ENCODE measurements at places on chromosomes 5 and 9.

DNA sequence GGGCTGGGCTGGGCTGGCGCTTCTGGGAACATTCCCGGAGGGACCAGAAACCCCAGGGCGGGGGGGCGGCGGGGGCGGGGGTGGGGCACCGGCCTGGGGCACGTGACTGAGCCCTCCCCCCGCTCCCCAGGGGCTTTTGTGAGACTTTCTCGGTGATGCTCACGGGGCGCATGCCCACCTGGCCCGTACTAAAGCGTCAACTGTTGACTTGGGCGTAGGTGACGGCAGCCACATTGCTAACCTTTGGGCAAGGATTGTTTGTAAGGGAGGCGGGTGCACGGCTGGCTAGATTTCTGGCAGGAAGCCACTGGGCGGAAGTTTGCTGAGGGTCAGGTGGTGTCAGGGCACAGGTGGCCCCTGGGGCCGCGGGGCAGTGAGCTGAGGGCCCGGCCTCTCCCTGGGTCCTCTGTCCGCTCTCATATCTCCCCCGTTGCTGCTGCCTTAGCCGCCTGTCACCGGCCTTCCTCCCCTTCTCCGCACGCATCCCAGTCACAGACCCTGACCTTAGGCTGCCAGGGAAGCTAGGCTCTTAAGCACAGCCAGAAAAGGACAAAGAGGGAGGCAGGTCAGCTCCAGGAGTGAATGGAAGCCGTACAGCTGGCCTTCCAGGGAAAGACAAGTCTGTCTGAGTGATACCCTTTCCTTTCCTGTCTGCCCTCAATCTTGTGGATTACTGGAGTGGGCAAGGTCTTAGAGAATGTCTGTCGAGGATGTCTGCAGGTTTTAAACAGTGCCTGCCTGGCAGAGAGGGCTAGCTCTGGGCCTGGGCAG is 812 bp downstream of the CACFD1 start:
- DNase-seq: peak; percentile 49

DNA sequence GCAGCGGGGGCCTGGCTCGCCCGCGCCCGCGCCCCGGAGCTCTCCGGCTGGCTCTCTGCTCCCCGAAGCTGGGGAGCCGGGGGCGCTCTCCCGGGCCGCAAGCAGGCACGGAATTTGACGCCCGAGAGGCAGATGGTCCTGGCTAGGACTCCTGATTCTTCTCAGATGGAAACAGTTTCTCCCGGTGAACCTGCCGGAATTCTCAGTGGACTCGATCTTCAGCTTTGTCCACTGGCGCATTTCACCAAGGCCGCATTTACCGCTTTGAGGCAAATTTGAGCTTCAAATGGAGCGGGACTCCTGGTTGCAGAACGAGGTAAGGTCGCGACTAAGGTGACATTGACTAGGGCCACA is 305.7 kb upstream of the KCNN2 start:
- no peak for DNase-seq

DNA sequence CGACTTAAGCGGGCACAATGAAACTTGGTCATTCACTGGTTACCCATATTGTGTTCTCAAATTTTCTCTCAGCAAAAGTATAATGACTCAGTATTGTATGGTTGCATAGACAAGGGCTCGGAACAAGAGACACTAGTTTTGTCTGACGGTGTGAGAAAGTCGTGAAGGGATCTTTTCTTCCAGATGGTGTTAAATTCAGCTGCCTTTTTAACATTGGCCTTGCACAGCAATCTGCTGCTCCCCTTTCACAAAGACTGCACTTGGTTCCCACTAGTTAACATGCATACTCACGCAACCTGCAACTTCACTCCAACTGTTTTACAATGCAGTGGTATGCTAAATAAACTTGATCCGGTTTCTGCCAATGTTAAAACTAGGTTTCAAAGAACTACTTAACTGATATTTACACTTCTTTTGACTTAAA is 219.2 kb downstream of the MEF2C start:
- DNase-seq: no peak

- no peak for DNase-seq
Measured at GRCh38 chr5:42547141-42547540, 123.9 kb downstream of the GHR start.

- no peak for DNase-seq
Measured at GRCh38 chr5:172150514-172151425, 37.3 kb downstream of the STK10 start.

DNA sequence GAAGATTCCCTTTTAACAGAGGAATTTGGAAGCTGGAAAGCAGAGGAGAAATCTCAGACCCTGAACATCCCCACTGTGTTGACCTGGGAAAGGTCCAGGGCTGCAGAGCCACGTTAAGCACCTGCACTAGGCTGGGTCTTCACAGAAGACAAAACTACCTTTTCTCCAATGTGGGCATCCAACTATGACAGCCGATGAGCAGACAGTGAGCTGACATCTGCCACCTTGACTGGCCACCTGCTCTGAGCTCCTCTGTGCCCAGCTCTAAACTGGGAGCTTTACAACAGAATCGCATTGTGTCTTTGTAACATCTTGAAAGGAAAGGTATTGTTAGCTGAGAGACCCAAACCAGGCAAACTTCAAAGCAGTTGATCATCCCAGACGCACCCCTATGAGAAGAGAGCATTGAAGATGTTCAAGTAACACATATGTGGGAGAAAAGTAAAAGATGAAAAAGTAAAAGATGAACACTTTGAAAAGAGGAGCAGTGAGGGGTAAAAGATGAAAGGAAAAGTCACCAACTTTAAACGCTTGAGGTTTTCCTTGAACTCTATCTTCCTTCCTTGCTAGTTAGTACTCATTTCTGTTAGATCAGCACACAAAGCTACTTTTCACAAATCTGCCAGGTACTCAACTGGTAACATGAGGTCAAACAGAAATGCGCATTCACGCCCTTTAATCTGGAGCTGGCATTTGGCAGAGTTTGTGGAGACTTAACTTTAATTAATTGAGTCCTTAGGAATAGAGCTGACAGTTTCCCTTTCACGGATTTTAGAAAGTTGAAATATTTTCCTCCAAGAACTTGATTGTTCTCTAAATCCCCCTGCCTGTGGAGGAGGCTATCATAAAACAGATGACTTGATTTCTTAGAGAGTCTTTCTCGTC is 53.2 kb upstream of the CTXN3 start:
- DNase-seq: no peak

DNA sequence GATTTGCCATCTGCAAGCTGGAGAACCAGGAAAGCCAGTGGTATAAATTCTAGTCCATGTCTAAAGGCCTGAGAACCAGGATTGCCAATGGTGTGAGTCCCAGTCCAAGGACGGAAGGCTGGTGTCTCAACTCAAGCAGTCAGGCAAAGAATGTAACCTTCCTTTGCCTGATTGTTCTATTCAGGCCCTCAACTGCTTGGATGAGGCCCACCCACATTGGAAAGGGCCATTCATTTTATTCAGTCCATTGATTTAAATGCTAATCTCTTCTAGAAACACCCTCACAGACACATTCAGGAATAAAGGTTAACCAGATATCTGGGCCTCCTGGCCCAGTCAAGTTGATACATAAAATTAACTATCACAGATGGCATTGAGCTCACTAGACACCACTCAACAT is 427.8 kb downstream of the ZNF608 start:
- DNase-seq: no peak

DNA sequence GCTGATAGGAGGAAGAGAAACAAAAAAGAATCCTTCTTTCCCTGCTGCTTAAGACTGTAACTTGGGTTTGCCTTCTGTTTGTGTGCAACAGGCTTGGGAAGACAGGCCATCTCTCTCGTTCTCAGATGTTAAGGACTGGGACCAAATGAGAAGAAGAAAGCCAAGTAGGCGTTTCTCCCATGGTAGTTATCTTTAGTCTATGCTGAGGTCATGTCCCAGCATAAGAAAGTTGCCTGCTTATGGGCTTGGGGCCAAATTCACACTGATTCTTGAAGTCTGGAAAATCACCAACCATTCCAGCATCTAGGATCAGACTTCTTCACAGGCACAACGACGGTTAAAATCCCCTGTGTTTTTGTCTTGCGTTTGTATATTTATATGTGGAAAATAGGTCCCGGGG is 44.2 kb upstream of the PALM2AKAP2 start:
- no peak for DNase-seq

DNA sequence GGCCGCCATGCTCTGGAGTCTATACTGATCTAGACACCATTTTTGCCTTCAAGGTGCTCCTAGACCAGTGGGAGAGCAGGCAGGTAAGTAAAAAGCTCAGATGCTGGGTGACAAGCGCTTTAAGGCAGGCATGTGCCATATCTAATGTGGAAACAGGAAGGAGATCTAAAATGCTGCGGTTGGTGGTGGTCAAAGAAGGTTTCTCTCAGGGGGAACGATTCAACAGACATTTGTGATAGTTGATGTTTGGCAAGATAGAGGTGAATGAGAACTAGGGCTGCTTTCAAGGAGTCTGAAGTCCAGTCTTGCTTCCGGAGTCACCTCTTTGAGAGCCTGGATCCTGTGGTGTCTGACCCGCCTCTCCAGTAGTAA is 146.2 kb upstream of the KLF4 start:
- DNase-seq: no peak

DNA sequence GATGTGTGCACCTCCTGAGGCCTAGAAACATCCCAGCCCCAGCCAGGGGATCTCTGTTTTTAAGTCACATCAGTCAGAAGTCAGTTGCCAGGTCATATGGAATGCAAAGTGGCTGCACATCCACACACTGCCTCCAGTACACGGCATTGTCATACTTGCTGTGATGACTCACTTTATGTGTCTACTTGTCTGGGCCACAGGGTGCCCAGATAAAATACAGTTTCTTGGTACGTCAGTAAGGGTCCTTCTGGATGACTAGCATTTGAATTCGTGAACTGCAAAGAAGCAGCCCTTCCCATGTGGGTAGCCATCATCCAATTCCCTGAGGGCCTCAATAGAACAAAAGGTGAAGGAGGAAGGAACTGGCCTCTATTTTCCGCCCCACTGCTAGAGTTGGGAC is 27.7 kb downstream of the AUH start:
- no peak for DNase-seq

DNA sequence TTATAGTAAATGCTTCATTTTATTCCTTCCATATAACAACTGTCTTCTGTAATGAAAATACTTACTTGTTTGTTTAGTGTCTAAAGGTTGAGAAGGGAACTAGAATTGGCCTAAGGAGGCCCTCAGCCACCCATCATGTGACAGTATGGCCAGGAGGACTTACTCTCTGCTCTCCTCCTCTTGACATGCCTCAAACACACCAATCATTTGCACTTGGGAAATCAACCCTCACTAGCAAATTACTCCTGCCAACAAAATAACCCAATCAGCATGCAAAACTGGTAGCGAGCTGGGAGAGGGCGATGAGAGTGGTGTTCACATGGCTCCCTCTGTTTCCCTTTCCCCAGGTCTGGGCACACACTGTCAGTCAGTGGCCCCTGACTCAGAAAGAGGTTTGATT is 58.6 kb upstream of the MEF2C start:
- no peak for DNase-seq

GRCh38 chr5:154380263-154380662 is 65.5 kb upstream of the SAP30L start:
- DNase-seq: no peak

- DNase-seq: no peak
Measured at GRCh38 chr5:109965634-109966033, 275.9 kb downstream of the MAN2A1 start.

GRCh38 chr5:158727771-158728311 is 371.9 kb downstream of the EBF1 start:
- no peak for DNase-seq

DNA sequence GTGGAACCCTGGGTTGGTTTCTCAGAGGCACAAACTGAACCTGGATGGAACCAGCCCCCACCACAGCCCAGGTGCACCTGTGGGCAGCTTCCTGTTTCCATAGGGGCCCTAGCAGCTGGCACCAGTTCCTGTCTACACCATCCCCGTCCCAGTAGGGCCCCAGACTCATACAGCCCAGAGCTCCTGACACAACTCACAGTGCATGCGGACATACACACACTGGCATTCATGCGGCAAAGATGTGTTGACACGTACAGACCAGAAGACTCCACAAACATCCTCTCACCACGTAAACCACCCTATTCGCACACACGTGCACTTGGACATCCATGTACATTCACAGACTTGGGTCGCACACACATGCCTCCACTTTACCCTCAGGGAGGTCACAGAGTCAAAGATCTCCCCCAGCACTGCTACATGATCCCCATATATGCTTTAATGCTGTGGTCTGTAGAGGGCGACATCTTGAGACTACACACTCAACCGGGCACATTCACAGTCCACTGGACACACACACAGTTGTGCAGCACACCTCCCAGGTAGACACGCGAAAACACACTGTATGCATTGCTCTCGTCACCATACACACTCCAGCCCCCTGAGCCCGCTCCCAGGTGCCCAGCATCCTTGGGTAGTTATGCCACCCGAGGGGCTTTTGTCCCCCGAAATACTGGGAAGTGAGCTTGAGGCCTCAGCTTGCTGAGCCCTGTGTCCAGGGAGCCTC is 22.4 kb downstream of the CXXC5 start:
- no peak for DNase-seq

- DNase-seq: no peak
Measured at GRCh38 chr5:154098465-154098864, 59.7 kb downstream of the MFAP3 start.

- DNase-seq: no peak
Measured at GRCh38 chr5:122297587-122298298, 14.3 kb upstream of the SNCAIP start.

DNA sequence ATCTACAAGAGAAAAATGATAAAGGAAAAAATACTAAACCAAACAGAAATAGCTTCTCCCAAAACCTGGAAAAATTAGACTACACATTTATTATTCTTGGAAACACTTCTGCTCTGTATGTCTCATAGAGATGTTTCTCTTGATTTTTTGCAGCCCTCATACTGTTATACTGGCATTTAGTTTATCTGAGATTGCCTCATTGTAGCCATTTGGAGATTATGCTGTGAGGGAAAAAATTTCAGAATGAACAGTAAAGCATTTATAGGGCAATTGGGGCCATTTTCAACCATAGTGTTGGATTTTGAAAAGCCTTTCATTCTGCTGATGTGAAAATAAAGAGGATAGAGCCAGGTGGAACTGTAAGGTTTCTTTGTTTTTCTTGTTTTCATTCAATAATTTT is 441.8 kb upstream of the RIOK2 start:
- no peak for DNase-seq

- no peak for DNase-seq
Measured at GRCh38 chr5:493119-493701, 31.0 kb downstream of the SLC9A3 start.

DNA sequence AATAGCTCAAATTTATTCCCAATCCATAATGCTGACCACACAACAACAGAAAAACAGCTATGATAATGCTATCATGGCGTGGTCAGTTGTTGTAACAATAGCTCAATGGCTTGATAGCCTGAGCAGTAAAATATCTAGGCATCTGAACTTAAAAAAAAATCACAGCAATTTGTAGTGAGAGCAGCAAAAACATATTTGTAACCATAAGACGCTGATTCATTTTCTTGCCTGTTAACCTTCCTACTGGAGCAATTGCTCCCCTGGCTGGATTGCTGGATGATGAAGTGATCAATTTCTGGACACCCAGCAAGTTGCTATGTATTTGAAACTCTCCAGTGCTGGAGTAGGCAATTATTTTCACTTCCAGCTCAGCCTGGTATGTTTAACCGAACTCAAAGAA is 115.1 kb downstream of the PCSK1 start:
- DNase-seq: no peak
